Vagina (tissue), 2 donors: ENCODE measurements at places on chromosomes 16 and 17.

DNA sequence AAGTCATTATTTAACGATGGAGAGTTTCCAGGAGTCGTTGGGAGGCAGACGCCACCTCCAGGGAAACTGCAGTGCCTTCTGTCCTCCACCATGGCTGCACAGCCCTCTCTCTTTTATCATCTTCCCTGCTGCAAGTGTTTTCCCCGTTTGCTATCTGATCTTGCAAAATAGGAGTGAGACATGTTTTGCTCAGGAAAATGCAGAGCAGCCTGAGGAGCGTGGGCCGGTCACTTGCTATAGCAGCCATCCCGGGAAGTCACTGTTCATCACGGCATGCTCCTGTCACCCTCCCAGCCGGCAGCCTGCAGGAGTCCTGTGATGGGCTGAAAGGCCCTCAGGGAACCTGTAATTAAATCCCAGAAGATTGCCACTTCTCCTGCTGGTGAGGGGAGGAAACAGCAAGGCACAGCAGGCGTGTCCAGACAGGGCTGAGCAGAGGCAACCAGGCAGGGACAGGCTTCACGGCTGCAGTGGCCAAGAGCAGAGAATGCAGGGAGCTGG is 143.1 kb downstream of the GSG1L start:
- no peak for DNase-seq

- DNase-seq = no peak
Observed at GRCh38 chr17:33052856-33053255, 61.2 kb downstream of the SPACA3 start.

DNA sequence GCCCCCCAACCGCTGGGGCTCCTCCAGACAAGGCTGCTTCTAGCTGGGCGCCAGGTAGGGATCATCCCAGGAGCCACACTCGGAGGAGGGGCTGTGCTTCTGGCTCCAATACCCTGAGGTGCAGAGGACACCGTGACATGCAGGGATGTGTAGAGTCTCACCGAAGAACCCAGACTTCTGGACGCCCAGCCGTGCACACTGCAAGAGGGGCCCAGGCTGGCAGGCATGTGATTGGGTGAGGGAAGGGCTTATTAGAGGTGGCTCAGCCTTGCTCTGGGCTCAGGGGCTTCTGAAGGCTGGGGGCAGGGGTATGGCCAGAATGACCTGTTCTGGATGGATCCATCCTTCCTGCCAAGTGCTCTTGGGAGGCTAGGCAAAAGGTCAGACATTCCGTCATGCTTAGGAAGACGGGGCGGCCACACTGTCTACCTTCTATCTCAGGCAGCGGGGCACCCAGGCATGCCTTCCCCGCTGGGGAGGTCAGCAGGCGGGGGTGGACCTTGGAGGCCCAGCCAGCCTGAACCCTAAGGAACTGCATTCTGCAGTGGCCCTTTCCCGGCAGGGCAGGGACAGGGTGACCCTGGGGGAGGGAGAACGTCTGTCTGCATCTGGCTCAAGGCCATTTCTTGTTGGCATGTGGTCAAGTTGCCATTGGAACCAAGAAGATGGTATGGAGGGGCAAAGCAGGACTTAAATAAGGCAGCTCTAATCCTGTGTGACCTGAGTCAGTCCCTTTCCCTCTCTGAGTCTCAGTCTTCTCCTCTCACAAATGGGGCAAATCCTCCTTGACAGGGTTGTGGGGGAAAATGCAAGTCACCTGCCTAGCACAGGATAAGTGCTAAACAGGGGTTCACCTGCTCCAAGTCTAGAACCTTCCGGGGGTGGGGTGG is 5.8 kb upstream of the ADGRG1 start:
- DNase-seq = no peak

- no peak for DNase-seq
Observed at GRCh38 chr16:86091976-86092375, 193.0 kb downstream of the IRF8 start.

DNA sequence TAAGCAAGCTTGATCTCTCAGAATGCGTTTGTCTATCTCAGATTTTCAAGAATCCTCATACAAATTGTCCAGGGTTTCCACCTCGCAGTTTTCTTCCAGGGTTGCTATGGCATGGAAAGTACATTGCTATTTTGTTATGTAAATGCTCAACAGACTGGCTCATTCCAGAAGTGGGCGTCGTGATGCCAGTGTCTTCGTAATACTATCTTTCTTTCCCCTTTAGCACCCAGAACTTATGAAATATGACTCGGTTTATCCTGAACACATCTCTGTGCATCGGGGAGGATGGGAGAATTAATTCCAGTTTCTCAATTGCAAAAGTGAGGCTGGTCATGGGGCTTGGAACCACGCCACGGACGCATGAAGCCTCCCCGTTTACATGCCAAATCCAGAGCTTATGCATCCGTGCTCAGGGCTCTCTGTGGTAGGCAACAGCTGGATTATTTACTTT is 405.0 kb downstream of the WWOX start:
- DNase-seq = no peak

GRCh38 chr16:87150262-87150661 is 166.9 kb downstream of the C16orf95 start:
- no peak for DNase-seq

- DNase-seq = no peak
Observed at GRCh38 chr16:9840761-9841665, 341.2 kb downstream of the GRIN2A start.

DNA sequence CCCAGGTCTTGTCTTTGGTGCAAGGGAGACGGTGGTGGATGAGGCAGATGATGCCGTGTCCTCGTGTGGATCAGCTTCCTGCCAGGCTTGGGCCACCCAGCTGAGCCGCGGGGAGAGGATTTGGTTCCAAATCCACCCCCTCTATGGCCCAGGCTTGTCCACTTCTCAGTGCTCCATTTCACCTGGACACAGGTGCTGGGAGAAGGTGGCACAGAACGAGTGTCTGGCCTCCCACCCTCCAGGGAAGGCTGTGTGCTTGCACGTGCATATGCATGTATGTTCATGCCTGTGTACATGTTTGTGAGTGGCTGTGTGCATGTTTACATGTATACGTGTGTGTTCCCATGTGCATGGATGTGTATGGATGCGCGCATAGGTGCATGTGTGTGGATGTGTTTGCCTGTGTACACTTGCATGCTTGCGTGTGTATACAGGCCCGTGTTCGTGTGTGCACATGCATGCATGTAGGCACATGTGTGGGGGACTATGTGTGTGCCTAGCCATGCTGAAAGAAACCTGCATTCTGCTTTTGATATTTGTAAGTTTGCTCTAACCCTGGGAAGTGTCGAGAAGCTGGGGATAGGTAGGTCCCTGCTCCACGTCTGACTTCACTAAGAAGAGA is 196.3 kb downstream of the IRF8 start:
- DNase-seq = no peak

DNA sequence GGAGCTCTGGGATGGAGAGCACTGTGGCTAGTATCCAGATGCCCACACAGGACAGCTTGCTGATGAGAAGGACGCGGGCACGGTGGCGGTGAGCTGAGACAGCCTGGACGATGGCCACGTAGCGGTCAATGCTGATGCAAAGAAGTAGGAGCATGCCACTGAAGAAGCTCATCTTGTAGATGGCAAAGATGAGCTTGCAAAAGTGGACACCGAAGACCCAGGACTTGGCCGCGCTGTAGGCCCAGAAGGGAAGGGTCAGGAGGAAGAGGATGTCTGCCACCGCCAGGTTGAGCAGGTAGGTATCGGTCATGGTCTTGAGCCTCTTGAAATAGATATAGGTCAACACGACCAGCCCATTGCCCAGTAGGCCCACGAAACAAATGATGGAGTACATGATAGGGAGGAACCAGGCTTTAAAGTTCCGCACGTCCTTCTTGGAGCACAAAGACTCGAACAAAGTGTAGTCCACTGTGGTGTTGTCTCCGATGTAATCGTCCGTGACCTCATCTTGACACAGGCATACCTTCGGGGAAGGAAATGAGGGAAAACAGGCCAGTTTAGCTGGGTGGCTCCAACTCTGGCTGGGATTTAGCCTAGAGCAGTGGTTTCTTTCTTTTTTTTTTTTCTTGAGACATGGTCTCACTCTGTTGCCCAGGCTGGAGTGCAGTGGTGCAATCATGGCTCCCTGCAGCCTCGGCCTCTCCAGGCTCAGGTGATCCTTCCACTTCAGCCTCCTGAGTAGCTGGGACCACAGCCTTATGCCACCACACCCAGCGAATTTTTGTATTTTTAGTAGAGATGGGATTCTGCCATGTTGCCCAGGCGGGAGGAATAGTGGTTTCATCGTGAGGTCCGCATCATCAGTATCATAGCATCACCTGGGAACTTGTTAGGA is 9.7 kb downstream of the CCR7 start:
- no peak for DNase-seq

DNA sequence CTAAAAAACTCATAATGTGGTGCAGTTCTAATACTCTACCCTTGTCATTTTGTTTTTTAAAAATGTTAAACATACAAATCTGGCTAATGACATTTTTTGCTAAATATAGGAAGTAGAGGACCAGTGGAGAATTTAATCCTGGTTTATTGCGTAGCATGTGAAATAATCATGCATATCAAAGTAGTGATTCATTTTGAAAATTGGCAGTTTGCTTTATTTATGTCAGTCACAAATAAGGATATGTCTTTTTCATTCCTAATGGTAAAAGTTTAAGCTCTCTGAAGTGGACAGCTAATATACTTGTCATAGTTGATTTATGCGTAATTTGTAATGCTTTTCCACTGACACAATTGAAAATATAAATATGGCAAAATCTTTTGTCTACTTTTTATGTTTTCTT is 224.2 kb downstream of the BCAS3 start:
- DNase-seq = no peak
